ENCODE measurements at places on chromosomes 16 and 17.

GRCh38 chr16:85557083-85557970, 55.8 kb upstream of the GSE1 start:
- no peak for DNase-seq

- no peak for DNase-seq
Observed at GRCh38 chr17:75060434-75061054, 13.5 kb downstream of the KCTD2 start.

- no peak for DNase-seq
Observed at GRCh38 chr17:1920948-1921351, 91.1 kb downstream of the RPA1 start.

GRCh38 chr16:78684030-78684611, 584.7 kb downstream of the WWOX start:
- DNase-seq = no peak

DNA sequence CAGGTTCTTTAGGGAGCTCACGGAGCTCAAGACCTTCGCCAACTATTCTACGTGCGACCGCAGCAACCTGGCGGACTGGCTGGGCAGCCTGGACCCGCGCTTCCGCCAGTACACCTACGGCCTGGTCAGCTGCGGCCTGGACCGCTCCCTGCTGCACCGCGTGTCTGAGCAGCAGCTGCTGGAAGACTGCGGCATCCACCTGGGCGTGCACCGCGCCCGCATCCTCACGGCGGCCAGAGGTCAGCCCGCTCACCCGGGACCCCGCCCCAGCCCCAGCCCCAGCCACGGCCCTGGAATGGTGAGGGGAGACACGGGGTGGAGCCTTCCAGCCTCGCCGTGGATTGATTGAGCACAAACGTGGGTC, 13.5 kb downstream of the SARM1 start:
- DNase-seq = no peak

DNA sequence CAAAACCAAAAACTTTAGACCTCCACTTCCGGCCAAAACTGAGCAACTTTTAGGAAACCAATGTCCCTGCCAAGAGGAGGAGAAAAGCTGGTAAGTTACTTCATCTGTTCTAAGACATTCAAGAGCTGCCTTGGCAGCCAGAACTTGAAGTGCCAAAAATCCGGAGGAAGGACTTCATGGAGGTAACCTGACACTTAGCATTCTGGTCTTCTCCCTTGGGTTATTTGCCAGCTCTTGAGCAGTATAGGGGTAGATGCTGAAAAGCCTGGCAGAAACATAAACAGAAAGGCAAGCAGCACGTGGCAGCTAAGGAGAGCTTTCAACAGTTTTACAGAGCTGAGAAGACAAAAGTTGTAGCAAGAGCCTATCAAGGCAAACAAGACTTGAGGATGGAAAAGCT, 53.2 kb downstream of the CDYL2 start:
- DNase-seq = no peak

DNA sequence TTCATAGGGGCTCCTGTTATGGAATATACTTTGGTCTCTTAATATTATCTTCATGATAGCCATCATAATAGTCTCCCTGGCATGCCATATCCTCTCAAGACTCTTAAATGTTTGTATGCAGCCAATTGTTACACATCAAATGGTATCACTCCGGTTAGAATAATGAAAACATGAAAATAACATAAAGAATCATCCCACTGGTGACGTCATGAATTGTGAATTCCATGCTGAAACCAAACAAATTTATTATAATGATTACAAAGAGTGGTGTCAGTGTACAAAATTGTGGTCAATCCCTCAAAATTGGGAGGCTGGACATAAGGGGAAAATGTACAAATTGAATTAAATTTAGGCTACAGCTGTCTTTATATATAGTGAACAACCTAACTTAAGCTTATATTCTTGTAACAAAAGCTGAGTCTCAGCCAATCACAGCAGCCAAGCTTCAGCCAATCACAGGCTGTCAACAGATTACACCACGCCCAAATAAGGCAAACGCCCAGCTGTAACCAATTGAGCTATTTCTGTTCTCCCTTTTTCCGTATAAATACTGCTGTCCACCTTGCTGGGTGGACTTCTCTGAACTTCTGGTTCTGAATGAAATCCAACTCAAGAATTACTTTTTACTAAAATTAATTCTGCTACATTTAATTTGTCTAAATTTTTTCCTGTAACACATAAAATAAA, 156.1 kb downstream of the CHD9NB start:
- no peak for DNase-seq

DNA sequence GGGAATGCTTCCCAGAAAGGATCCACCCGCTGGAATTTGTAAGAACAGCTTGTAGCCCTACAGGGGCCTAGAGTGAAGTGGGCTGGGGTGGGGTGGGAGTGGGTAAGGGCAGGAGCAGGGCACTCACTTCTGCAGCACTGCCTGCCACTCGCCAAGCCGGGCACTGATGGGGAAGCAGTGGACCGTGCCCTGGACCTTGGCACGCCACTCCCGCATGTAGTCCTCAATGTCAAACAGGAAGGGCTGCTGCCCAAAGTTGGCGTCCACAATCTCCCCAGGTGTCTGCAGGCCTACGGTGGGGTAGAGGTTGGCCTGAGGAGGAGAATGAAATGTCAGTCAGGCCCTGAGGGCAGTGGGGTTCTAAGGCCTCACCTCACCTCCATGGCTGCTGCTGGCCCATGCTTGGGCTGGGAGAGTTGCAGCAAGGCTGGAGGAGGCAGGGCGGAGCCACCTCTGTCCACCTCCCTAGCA, 15.7 kb upstream of the GFOD2 start:
- DNase-seq = no peak

DNA sequence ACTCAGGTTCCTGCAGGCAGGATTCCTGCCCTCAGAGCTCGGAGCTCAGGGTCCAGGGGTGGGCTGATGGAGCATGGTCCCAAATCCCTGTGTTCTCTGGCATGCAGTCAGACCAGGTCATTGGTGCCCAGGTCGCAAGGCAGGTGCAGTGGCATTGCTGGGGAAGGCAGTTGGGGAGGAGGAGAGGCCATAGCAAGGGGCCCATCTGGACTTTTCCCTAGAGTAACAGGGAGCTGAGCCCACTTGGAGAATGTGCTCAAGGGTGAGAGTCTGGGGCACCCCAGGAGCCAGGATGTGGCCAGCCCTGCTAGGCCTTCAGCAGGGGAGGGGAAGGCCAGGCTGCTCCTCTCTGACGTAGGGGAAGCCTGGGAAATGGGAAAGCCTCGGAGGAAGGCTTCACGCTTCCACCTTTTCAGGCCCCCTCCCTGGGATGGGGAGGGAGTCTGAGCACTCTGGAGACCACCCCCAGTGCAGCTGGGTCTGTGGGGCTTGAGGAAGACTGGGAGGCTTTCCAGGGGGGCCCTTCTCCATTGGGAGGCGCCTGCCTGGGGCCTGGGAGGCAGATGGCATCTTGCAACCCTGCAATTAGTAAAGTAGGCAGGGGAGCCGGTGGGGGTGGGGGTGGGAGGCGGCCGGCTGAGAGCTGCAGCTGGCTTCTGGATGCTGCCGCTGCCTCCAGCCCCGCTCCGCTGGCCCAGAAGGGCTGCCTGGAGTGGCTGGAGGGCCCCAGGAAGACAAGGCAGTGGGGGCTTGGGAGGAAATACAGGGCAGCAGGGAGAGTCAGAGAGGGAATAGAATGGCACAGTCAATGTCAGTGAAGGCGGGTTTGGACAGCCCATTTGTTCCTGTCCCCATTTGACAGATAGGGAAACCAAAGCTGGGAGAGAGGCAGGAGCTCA, 21.1 kb upstream of the DOK4 start:
- no peak for DNase-seq
